ENCODE measurements at places on chromosomes 7 and 10. TPM values are rescaled to one million over a fixed set of nuclear protein-coding genes. Genes with fewer than 3 reads are reported as not detected.

The CYP2C18 gene
- total RNA-seq: not detected

The GRM3 gene
- total RNA-seq: not detected

The FAM237B gene
- not detected for total RNA-seq

The NXPH1 gene
- total RNA-seq: not detected

The ATG9B gene
- 0.98 TPM for total RNA-seq

The GNAT3 gene
- not detected for total RNA-seq

The ELAPOR2 gene
- 14.7 TPM for total RNA-seq
